Activated CD8-positive, alpha-beta T cell treated with anti-CD3 and anti-CD28 coated beads, Interleukin-2, amount 10 ng/mL, durations not matched to agents 7 days and 5 days (primary cell): ENCODE measurements at places on chromosomes 7 and 10. TPM values are rescaled to one million over a fixed set of nuclear protein-coding genes. Genes with fewer than 3 reads are reported as not detected.

GIMAP1 gene
- 19.0 TPM for total RNA-seq

DNA sequence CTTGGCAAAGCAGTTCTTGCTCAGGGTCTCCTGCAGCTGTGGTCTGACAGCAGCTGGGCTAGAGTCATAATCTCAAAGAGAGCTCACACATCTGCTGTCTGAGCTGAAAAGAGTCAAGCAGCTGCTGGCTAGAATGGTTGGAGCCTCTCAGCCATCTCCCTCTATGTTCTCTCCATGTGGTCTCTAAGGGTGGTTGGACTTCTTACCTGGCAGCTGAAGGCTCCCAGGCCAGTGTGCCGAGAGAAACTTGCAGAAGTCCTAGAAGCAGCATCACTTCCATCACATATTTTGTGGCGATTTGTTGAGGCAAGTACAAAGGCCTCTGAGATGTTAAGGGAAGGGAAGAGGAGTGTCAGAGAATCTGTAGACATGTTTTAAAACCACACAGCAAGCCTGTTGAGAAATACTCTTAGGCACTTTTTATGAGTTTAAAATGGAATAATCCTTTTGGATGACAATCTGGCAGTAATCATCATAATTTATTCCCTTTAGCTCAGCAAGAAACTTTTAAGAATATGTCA is 93.2 kb downstream of the REEP3 start:
- no peak for DNase-seq
- peaks cover 3% of the 10 kb centered on the region for H3K36me3 ChIP-seq
- H3K27me3 ChIP-seq: no peaks in the 10 kb centered on the region
- H3K4me3 ChIP-seq: no peak overlapping the region

WDFY4 gene
- total RNA-seq: 0.16 TPM

DNA sequence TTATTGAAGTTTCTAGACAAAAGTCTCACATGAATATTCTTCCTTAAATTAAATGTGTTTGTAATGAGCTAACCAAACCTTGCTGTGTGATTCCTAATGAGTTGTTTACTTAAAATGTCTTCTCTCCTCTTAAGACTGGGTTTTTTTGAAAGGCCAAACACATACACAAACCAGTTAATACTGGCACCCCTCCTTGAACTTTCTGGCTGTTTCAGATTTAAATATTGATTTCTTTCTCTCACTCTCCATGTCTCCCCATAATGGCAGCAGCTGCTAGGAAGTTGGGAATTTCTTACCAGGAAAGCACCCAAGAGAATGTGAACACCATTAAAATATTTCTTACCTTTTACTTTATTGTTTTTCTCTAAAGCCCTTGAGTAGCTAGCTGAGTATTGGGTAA is 11.4 kb upstream of the PTN start:
- H3K36me3 ChIP-seq: no peaks in the 10 kb centered on the region
- no peak overlapping the region for H3K27ac ChIP-seq
- H3K4me1 ChIP-seq: no peaks in the 10 kb centered on the region
- DNase-seq: no peak
- no peak overlapping the region for H3K4me3 ChIP-seq
- no peaks in the 10 kb centered on the region for H3K27me3 ChIP-seq

- no peaks in the 10 kb centered on the region for H3K27me3 ChIP-seq
- H3K36me3 ChIP-seq: peaks cover 34% of the 10 kb centered on the region
- no peak for DNase-seq
- no peak overlapping the region for H3K27ac ChIP-seq
- no peaks in the 10 kb centered on the region for H3K4me1 ChIP-seq
- H3K4me3 ChIP-seq: no peak overlapping the region
Observed at GRCh38 chr7:73700069-73700423, 16.6 kb downstream of the BUD23 start.

DNA sequence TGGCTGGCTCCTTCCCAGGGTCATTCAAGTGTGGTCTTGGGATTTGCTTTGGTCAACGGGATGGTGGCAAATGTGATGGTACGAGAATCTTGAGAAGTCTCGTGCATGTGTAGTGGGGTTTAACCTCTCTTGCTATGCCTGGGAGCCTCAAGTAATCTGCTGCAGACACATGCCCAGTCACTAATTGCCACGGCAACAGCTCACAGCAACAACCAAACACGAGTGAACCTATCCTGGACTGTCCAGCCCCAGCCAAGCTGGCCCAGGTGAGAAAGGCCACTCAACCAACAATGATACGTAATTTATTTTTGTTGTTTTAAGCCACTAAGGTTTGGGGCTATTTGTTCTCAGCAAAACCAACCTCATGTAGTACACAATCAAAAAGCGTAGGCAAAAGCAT is 38.1 kb upstream of the DDC start:
- no peak overlapping the region for H3K27ac ChIP-seq
- no peak for DNase-seq
- H3K27me3 ChIP-seq: no peaks in the 10 kb centered on the region
- H3K36me3 ChIP-seq: peaks cover 7% of the 10 kb centered on the region
- peaks cover 9% of the 10 kb centered on the region for H3K4me1 ChIP-seq

- DNase-seq: peak; percentile 78
- H3K4me3 ChIP-seq: no peak overlapping the region
- no peak overlapping the region for H3K27ac ChIP-seq
- peaks cover 42% of the 10 kb centered on the region for H3K27me3 ChIP-seq
Observed at GRCh38 chr10:119315128-119316001, 108.0 kb downstream of the GRK5 start.

CYP2C9 gene
- not detected for total RNA-seq
